NCI-H1930 (cell line): ENCODE measurements at places on chromosomes 3 and 15.

DNA sequence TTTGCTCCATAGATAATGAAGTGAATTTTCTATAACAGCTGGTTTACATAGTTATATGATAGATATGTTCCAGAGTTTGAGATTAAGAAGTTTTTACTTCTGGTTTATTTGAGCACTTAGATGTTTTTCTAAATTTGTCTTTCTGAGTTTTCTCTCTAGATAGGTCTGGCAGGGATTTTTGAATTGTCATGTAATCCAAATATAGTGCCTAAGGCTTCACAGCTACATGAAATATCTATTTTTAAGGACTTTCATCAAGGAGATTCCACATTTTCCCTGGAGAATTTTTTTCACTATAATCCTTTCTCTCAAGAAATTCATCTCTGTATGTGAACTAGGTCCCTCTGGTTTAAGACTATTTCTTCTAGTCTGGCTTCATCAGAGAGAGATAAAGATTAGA, 12.0 kb downstream of the PPM1L start:
- DNase-seq, result no peak

- no peak for DNase-seq
These were observed 61.5 kb upstream of the GRM7 start for GRCh38 chr3:6799264-6799915.

- no peak for DNase-seq
These were observed 48.3 kb downstream of the SST start for GRCh38 chr3:187621881-187622280.

- no peak for DNase-seq
These were observed 154.9 kb upstream of the WNT5A start for GRCh38 chr3:55641964-55642363.

DNA sequence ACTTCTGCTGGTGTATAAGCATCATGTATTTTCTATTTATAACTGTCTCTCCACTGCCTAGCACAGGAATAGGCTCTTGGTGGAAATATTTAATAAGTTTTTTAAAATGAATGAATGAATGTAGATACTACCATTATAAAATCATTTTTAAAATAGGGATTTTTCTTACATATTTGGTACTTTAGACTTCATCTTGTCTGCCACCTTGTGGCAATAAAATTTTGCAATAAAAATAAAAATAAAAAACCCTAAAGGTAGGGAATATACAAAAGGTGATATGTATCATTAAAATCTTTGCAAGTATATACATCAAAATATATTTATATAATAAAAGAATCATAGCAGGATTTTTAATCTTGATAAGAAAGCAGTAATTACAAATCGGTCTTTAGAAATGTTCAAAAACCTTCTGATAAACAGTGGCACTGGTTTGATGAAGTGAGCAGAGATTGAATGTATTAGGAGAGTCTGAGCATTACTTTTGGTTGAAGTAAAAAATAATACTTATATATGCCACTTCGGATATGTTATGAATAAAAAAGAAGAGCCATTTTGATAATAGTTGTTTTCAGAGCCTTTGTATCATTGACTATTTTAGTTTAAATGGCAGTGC, 95.2 kb downstream of the SPATA16 start:
- DNase-seq, result no peak

DNA sequence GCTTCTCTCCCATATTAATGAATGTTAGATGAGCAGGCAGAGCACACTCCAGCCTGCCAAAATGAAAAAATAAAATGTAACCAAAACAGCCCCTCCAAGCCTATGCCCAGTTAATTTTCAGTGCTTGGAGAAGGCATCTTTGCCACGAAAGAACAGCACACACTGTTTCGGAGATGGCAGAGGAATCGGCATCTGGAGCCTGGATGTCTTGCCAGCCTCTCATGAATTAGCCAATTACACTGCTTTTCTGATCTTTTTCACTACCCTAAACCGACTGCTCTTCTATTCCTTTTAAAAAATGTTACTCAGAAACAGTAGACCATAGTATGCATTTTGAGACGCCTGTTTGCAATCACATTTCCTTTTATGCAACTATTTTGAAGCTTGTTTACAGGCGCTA, 249.6 kb downstream of the TLE3 start:
- no peak for DNase-seq

GRCh38 chr3:108389372-108389771, 93.0 kb downstream of the HHLA2 start:
- DNase-seq, result no peak

DNA sequence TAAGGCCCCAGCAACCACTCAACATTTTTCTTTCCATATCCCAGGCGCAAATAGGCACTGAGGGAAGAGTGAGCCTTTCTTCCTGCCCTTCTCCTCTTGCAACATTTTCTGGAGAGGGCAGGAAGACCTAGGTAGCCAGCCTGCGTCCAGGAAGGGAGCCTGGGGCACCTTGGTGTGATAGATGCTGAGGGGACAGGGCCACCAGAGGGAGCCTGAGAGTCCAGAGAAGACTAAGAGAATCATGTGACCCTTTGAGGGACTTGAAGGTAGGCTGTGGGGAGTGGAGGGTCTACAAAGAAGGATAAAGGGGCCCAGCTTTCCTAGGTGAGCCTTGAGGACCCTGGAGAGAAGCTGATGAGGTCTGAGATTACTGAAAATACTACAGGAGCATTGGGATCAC, 346.6 kb downstream of the CNTN6 start:
- no peak for DNase-seq

DNA sequence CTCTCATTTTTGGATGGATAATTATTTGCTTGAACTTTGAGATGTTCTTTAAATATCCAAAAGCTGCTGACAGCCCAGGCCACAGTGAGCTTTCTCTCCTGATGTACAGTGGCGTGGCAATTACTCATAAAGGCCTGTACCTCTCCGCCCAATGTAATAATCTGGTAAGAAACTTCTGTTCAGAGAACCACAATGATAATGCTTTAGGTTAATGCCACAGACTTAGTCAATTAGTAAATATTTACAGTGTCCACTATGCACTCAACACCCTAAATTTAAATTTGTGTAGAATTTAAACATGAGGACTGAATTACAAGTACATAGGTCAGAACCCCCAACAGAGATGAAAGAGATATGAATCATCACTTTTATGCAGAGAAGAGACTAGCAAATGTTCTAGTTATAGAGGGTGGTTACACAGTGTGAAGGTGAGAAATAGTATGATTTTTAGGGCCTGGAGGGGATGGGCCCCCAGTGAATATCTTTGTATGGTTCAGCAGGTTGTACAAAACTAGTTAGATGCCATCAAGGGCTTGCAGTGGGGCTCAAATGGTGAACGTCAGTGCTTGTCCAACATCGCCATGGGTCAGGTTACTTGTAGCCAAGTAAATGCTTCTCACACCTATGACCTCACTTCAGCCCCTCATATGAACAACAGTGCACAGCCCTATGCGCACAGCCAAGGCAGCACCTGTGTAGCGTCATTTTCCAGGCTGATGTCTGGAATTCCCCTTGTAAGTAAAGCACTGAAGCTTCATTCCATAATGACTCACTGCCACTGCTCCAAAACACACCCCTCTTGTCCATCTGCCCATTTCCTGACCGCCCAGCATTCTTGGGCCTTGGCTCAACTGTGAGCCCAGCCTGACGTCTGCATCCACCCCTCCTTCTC, 13.3 kb downstream of the ABHD2 start:
- DNase-seq, result no peak

GRCh38 chr3:169822983-169823382, 10.3 kb upstream of the LRRC34 start:
- no peak for DNase-seq

DNA sequence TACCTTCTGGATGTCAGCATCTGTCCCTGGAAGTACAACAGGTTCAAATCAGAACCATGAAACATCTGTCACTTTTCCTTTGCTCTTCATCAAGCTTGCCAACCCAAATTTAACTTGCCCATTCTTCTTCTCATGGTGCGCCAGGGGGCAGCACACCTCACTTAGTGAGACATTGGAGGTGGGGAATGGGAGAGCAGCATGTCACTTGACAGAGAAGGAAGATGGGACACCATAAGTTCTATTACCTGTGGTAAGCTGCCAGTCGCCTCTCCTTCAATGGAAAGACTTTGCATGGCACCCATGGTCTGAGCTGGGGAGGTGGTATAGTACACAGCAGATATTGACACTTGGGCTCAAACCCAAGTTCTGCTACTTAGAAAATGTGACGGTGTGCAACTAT, 2.9 kb downstream of the SCN5A start:
- peak; percentile 9 for DNase-seq

- no peak for DNase-seq
These were observed 518.6 kb downstream of the GBE1 start for GRCh38 chr3:81242871-81243270.

DNA sequence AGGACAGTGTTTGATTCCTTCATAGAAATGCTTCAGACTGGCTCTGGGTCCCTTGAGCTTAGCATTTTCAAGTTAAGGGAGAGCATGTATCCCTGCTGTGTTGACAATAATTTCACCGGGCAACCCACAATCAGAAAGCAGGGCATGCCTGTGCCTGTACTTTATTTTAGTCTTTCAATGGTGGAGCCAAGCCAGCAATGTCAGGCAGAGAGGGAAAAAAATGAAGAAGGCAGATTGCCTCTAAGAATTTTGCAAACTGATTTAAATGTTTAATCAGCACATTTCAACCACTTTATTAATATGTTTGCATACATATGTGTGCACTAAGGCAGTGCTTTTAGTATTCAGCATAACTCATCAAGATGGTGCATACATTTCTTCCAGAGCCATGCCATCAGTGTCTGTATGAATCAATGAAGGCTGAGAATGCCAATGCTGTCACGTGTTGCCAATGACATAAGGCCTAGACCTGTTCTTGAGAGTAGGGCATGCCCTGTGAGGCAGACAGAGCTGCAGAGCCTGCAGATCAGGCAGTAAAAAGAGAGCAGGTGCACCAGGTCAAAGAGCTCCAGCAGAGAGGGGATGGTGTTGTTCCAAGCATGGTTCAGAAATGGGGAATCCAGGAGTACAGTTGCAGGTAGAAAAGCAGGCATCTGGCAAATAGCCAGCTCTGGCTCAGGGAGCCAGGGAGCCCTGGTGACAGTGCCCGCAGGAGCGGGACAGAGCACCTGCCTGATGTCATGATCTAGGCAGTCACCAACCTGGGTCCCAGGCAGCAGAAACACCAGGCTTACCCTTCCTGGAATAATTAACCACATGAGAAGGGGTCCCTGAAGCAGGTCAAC, 508.5 kb downstream of the GABRG3 start:
- no peak for DNase-seq

GRCh38 chr15:95944193-95944592, 386.3 kb upstream of the NR2F2 start:
- no peak for DNase-seq

DNA sequence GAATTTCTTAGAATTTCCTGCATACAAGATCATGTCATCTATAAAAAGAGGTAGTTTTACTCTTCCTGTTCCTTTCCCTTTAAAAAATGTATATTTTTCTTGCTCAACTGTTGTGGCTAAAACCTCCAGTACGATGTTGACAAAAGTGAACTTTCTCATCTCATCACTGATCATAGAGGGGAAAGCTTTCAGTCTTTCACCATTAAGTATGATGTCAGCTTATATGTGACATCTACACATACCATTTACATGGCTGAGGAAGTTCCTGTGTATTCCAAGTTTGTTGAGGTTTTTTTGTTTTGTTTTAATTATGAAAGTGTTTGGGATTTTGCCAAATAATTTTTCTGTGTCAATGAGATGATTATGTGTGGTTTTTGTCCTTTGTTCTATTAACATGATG, 173.6 kb downstream of the PLD1 start:
- no peak for DNase-seq

- no peak for DNase-seq
These were observed 20.2 kb upstream of the CCDC66 start for GRCh38 chr3:56536735-56537134.
